ENCODE measurements at places on chromosomes 3 and 15. TPM values are rescaled to one million over a fixed set of nuclear protein-coding genes. Genes with fewer than 3 reads are reported as not detected.

Gene CIDEC
- total RNA-seq, result not detected

Gene RLBP1
- total RNA-seq, result not detected

Gene EEF1AKMT4
- 4.3 TPM for total RNA-seq

Gene NR1I2
- not detected for total RNA-seq

Gene ARRDC4
- 6.7 TPM for total RNA-seq

Gene CAMK2N2
- 0.12 TPM for total RNA-seq

Gene WDR93
- total RNA-seq, result not detected

Gene C3orf49
- total RNA-seq, result not detected

Gene HRG
- not detected for total RNA-seq

Gene GLDN
- 16.6 TPM for total RNA-seq

Gene AMT
- 0.60 TPM for total RNA-seq

Gene SPATA12
- total RNA-seq, result under 0.01 TPM

Gene FAN1
- total RNA-seq, result 12.6 TPM

Gene ADCY5
- total RNA-seq, result 0.23 TPM

Gene CELSR3
- 0.45 TPM for total RNA-seq

Gene IDH2
- 33.7 TPM for total RNA-seq

Gene ZKSCAN7
- total RNA-seq, result 4.6 TPM

Gene IFT57
- total RNA-seq, result 49.8 TPM

Gene ACOX2
- total RNA-seq, result 17.2 TPM

Gene PXK
- 35.5 TPM for total RNA-seq

Gene RETNLB
- not detected for total RNA-seq

Gene AP3B2
- total RNA-seq, result under 0.01 TPM

Gene COL6A6
- total RNA-seq, result 0.08 TPM

Gene ATP13A5
- not detected for total RNA-seq

Gene HCN4
- total RNA-seq, result not detected

Gene RTP4
- 1.6 TPM for total RNA-seq

Gene LRRIQ4
- not detected for total RNA-seq

All from smooth muscle cell of the coronary artery (primary cell).